D721Med (cell line): ENCODE measurements at places on chromosomes 12 and 14.

DNA sequence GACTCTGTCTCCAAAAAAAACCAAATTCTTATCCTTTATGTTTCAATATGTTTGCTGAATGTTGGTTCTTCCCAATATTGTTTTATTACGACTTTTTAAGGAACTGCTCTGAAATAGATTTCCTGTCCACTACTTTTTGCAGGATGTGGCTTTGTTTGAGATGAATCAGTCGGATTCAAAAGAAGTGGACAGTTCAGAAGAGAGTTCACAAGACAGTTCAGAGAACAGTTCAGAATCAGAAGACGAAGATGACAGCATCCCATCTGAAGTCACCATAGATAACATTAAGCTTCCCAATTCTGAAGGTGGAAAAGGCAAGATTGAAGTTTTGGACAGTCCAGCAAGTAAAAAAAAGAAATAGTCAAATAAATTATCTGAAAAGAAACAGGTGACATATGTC, 8.2 kb downstream of the NOPCHAP1 start:
- no peak for DNase-seq

DNA sequence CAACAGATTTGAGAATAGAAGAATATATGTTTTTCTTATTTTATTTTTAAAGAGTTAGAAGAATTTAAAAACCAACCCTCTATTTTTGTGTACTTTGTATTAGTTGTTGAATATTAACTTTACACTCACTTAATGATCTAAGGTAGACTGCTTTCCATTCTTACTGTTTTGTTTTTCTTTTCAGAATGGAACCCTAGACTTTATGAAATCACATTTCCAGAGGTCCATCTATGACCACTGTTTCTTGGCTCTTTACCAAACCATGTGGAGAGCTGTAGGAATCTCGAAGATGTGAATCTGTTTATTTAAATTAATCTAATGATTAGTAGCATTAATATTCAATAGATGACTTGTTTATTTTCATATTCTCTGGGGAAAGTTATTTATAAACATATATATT, 7.2 kb upstream of the PIK3C2G start:
- no peak for DNase-seq

DNA sequence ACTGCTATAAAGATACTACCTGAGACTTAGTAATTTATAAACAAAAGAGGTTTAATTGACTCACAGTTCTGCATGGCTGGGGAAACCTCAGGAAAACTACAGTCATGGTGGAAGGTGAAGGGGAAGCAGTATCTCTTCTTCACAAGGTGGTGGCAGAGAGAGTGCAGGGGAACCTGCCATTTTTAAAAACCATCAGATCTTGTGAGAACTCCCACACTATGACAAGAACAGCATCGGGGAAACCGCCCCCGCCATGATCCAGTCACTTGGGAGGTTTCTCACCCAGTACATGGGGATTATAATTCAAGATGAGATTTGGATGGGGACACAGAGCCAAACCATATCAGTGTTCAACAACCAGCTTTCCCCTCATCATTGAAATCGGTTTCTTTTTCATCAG, 49.9 kb downstream of the AEBP2 start:
- DNase-seq, result no peak

- DNase-seq, result no peak
Observed at GRCh38 chr12:66516133-66516532, 162.7 kb downstream of the GRIP1 start.

DNA sequence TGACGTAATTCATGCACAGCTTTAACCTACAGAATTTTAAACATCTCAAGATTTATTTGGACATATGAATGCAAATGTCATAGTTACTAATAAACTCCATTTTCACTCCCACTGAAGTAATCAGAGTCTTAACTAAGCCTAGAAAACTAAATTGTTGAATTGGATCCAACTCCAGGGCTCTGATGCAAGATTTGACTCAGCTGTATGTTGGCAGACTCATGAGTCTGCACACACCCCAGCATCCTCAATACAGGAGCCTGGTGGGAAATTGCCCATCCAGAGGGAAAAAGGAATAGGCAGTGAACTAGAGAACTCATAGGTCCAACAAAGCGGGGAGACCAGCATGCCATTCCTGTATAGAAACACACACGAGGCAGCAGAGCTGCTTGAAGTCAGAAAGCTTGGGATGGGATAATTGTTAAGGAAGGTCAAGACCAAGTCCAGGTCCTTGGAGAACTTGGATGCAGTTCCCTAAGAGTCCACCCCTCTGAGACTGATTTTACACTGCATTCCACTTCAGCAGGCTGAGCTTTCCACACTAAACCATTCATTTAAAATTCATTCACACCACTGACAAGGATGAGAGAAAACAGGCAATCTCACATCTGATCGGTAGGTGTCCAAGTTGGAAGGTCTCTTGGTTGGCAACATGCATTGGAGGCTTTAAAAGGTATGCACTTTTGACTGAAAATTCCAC, 14.4 kb downstream of the TMTC1 start:
- no peak for DNase-seq

GRCh38 chr14:74472601-74473000, 20.5 kb downstream of the NPC2 start:
- no peak for DNase-seq

GRCh38 chr12:68317047-68317667, 15.0 kb downstream of the MDM1 start:
- no peak for DNase-seq

DNA sequence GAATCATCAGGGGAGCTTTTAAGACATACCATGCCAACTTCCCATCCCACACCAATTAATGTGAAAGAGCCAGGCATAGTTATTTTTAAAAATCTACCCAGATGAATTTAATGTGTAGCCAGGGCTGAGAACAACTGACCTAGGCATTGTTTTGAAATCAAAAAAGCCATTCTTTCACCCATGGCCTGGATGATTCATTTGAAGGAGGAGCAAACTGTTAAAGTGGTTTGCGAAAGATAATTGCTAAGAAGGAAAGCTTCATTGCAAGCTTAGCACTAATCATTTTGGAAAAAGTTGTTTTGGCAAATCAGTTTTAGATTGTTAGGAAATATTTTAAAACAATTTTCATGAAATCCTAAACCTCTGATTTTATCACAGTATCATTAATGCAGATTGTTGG, 2.1 kb upstream of the GTSF1 start:
- no peak for DNase-seq

DNA sequence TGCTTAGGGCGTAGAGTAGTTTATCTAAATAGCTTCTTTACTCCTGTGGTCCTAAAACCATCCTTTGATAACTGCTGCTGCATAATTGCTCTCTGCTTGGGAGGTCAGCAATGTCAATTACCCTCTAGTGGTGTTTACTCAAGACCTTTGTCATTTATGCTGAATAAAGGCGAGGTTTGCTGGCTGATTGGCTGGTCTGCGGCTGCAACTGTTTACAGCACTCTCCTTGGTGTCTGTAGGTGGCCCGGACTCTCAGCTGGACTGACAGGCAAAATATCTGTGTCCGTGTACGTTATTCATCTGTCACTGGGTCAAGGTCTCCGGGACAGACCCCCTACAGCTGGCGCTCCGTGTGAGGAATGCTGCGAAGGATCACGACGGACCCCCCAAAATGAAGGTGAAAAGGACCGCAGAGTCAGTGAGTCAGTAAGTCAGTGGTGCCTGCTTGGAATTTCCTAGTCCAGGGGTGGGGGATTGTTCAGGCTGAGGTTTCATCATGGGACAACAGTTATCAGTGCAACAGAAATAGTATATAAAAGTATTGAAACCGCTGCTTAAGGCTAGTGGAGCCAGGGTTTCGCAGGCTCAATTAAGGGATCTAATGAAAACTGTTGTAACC, 253.3 kb upstream of the DIO2 start:
- DNase-seq, result no peak

- no peak for DNase-seq
Observed at GRCh38 chr12:66848967-66849366, 170.1 kb upstream of the GRIP1 start.

- no peak for DNase-seq
Observed at GRCh38 chr12:84793558-84794367, 118.8 kb downstream of the SLC6A15 start.

GRCh38 chr14:102086972-102087761, at the start of gene HSP90AA1:
Gene HSP90AA1 (minus strand): TSS chr14:102087044. CDS start chr14:102086378, 666 bp downstream.
- peak; percentile 85 for DNase-seq

GRCh38 chr12:31965090-31965489, 5.9 kb downstream of the RESF1 start:
- DNase-seq, result no peak

GRCh38 chr12:67456431-67456901, 187.3 kb downstream of the CAND1 start:
- DNase-seq, result no peak

GRCh38 chr12:116455540-116456329, 103.4 kb upstream of the MAP1LC3B2 start:
- DNase-seq, result no peak

GRCh38 chr12:32005496-32006125, 46.4 kb downstream of the RESF1 start:
- no peak for DNase-seq

DNA sequence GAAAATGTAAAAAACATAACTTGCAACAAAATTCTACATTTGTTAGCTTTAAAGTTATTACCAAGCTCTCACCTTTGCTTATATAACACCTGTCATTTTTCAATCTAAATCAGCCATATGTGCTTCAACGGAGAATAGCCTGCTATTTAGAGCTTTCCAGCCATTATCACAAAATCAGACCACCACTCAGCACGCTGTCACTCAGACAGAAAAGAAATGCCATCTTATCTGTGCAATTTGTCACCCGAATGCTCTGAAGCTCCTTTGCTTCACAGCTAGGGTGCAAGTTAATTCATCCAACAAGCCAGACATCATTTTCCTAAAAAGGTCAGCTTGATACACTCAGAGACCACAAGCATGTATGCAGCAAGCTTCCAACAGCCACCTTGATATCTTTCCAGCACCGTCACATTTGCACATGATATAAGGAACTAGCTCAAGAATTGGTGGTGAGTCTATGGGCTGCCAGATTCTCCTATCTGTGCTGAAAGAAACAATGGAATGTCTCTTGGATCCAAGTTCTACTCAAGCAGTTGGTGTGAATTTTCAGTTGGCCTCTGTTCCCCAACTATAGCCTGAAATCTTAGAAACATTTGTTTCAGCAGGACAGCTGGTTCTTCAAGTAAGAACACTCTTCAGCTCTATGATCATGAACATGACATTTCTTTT, 20.0 kb upstream of the IFNG-AS1 start:
- no peak for DNase-seq

DNA sequence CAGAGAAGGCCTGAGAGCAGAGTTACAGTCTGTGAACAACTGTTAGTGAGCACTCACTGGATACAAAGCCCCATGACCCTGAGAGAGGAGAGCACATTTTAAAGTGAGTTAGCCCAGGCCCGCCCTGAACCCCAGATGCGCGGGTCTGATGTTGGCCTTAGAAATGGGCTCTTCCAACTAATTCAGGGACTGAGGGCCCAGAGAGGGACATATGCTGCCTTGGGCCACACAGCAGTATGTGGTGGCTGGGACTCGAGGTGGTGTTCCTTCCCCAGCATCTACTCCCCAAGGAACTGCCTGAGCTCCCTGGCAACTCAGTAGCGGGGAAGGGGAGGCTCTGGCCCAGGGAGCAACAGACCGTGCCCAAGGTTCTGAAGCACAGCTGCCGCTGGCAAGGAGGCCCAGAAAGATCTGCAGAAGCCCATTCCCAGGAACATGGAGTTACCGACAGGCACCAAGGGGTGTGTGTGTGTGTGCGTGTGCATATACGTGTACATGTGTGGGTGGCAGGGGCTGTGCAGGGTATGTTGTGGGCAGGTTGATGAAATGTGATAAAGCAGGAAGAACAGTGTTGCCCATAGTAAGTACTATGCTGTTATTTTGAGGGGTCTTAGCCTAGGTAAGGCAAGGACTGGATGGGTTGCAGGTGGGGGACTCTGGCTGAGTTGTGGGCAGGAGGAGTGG, 40.5 kb downstream of the KRT80 start:
- DNase-seq, result no peak

- DNase-seq, result no peak
Observed at GRCh38 chr12:19189522-19189921, 60.0 kb downstream of the PLEKHA5 start.

GRCh38 chr12:127625176-127625771, 641.7 kb upstream of the TMEM132C start:
- DNase-seq, result no peak

- no peak for DNase-seq
Observed at GRCh38 chr12:32895688-32896431, 717 bp downstream of the PKP2 start.

GRCh38 chr12:7994731-7995205, 37.7 kb upstream of the FOXJ2 start:
- no peak for DNase-seq

DNA sequence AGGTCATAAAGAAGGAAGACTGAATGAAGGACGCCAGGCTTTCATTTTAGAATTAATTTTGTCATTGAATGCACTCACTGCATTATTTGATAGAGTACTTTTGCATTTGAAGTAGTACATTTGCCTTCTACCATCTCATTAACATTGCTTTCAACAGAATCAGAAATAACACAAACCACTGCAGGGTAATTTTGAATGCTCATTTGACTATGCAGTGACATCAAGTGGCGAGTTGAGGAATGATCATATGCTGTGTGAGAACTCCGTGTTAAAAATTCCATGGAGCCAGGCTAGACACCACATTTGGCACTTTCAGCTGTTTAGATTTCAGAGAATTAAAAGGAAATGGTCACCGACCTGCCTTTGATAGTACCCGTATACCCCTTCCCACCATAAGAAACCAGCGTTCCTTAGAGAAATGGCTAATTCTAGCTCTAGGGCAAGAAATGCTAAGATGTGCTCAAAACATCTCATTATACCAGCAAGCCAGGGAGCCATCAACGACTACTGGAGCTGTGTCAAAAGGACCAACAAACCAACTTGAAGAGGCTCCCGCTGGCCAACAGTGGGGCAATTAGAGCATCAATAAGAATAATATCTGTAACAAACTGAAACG, 16.5 kb downstream of the HEBP1 start:
- DNase-seq, result no peak

GRCh38 chr12:11706509-11707379, 57.3 kb downstream of the ETV6 start:
- DNase-seq, result no peak

- DNase-seq, result no peak
Observed at GRCh38 chr12:21615431-21615830, 10.8 kb upstream of the GYS2 start.
